ENCODE measurements at places on chromosomes 4 and X. TPM values are rescaled to one million over a fixed set of nuclear protein-coding genes. Genes with fewer than 3 reads are reported as not detected.

Gene SPANXA2
- not detected for polyA plus RNA-seq

- DNase-seq = no peak
Observed at GRCh38 chrX:121782544-121782943, 735.1 kb downstream of the GLUD2 start.

DNA sequence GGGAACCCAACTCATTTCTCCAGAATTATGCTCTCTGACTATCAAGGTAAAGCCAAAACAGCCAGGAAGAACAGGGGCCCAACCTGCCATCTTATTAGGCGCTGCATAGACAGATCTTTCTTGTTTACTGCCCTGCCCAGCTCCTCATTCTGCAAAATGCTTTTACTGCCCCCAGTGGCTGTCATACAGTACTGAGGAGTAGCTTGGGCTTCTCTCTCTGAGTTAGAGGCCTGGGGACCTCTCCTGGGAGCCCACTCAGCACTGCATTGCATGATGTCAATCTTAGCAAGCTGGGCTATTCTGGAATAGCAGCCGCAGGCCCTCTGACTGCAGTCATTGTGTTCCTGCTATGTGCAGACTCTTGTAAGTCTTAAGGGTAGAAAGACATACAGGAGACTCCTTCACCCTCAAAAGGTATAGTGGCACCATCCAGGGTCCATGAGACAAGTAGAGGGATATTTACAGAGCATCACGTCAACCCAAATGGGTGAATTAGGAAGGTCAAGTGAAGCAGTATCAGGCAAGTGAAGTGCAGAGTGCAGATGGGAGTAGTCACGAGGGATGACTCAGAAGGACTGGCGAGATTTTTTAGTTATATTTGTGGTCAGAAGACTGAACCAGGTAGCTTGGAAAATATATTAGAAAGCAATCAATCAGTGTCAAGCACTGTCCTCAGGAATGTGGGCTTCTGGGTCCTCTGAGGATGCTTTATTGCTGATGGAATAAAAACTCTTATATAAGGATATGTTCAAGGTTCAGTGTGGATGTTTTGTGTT, 294.1 kb upstream of the SFRP2 start:
- no peak for DNase-seq

DNA sequence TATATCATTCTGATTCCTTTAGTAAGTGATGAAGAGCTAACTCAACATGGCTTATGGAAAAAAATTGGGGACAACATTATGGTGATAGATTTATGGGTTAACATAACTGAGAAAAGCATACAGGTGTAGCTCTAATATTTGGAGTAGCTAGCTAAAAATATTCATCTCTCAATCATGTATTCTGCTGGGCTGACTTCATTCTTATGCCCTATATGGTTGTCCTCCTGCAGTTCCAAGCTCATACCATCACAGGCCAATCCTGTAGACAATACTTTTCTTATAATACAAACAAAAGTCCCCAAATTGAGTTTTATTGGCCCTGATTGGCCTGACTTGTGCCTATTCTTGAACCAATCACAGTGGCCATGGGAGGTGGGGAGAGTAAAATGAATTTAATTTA, 6.7 kb upstream of the FAM241A start:
- no peak for DNase-seq

DNA sequence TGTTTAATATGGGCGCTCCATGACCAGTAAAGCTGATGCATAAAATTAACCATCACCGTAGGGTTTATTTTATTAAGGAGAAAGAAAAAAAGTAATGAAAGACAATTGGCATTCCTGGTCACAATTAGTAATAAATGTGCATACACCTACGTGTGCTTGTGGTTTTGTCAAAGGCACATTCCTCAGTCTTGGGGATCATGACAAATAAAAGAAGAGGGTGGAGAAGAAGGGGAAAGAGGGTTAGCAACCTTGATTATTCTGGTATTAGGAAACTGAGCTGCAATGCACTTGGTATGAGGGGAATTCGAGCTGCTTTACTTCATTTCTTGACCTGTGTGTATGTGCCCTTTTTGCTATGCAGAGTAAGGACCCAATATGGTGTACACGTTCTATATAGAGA, 1798.3 kb upstream of the PCDH7 start:
- no peak for DNase-seq

GRCh38 chr4:87026800-87027495, 92.1 kb downstream of the AFF1 start:
- DNase-seq = no peak

- peak; percentile 69 for DNase-seq
Observed at GRCh38 chr4:48340276-48340964, 909 bp upstream of the SLAIN2 start.

- no peak for DNase-seq
Observed at GRCh38 chrX:71992711-71993110, 82.1 kb downstream of the NHSL2 start.

Data from renal cortex interstitium (tissue), 15 donors.